ENCODE measurements at places on chromosomes 2 and 18.

DNA sequence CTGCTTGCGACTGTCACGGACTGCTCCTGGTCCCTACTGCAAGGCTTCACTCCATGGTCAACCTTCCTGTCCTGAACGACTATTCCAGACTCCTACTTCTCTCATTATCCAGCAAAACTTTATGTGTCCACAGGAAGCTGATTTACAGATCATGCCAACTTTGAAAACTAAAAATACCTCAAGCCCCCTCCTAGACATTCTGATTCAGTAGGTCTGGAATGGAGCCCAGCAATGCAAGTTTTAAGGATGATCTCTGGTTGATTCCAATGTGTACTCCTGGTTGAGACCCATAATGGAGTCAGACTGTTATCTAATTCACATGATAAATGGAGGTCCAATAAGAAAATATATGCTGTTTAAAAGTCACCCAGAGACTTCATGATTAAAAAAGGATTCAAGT is 13.1 kb upstream of the LRATD1 start:
- DNase-seq: no peak

DNA sequence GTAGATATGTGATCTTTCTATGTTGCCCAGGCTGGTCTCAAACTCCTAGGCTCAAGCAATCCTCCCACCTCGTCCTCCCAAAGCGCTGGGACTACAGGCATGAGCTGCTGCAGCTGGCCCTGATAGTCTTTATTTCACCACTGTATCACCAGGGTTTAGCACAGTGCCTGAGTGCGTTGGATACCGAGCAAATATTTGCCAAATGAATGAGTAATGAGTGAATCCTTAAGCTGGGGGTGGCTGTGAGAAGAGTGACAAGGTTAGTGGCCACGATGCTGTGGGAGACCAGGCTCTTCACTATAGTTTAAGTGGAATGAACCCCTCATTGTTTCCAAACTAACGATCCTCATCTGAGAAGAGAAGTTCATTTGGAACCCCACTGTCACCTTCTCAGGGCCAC is 60.8 kb upstream of the FAM136A start:
- DNase-seq: no peak

DNA sequence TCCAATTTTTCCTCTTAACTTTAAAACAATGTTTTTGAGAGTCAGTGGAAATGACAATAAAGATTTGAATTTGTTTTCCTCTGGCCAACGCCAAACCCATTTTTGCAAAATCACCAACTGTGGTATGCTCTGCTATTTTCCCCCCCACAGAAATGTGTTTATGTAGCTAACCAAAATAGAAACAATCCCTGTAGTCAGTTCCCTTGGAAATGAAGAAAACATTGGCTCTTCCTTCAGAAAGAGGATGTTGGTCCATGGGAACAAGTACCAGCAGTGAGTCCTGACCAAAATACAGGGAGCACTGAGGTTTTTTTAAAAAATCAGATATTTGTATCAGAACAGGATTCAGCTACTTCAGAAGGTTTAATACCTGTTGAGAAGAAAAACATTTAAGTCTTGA is 65.3 kb downstream of the SLC40A1 start:
- DNase-seq: no peak

- DNase-seq: no peak
These were observed 14.8 kb downstream of the SP110 start for GRCh38 chr2:230205034-230205433.

DNA sequence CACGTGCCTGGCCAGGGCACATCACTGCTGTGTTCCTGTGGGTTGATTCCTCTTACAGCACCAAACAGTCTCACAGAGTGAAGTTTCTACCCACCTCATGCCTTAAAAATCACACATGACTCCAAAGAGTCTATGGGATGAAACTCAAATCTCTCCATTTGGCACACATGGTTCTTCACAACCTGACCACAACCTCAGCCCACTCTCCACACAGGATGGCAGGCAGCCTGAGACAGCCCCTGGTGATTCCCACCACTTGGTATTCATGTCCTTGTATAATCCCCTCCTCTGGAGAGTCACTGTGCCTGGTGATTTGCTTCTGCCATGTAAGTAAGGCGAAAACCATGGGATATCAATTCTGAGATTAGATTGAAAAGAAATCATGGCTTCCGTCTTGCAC is 46.2 kb downstream of the LBH start:
- DNase-seq: no peak

DNA sequence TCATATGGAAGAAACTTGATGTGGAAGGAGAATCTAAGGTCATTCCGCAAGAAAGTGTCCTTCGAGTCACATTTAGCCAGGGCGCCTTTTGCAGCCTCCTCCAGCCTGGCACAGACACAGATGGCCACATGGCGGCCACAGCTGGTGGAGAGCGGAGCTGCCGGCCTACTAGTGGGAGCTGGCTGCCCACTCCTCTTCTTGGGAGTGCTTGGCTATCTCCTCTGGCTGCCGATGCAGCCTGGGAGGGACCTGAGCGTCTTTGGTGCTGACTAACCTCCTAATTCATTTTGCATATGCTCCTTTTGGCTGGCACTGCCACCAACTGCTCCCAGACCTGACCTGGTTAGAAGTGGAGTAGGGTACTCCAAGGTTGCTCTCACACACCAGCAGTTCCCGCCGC is 199.3 kb upstream of the MYT1L start:
- DNase-seq: no peak

DNA sequence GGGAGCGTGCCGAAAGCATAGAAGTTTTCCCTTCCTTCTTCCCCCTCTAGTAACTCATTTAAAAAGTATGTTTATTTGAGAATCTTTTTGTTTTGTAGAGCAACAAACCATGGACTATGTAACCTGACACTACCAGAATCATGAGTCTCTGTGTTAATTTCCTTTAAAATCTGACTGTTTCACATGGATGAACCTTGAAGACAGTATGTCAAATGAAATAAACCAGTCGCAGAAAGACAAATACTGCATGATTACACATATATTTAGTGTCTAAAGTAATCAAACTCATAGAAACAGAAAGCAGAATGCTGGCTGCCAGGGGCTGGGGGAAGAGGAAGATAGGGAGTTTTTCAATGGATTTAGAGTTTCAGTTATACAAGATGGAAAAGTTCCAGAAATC is 32.3 kb downstream of the PTPN2 start:
- no peak for DNase-seq

DNA sequence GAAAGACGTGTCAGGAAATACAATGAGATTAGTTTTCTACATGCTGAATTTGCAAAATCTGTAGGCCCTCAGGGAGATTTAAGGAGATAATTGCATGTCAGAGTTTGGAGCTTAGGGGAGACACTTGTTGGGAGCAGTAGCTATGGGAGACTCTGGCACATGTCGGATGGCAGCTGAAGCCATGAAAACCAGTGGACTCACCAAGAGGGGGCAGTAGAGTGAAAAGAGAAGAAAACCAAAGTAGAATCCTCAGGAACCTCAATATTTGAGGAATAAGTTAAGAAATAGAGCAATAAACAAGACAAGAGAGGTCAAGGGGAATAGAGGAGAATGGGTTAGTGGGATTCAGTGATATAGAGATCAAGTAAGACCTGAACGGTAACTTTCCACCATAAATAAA is 24.8 kb downstream of the RUFY4 start:
- DNase-seq: no peak

DNA sequence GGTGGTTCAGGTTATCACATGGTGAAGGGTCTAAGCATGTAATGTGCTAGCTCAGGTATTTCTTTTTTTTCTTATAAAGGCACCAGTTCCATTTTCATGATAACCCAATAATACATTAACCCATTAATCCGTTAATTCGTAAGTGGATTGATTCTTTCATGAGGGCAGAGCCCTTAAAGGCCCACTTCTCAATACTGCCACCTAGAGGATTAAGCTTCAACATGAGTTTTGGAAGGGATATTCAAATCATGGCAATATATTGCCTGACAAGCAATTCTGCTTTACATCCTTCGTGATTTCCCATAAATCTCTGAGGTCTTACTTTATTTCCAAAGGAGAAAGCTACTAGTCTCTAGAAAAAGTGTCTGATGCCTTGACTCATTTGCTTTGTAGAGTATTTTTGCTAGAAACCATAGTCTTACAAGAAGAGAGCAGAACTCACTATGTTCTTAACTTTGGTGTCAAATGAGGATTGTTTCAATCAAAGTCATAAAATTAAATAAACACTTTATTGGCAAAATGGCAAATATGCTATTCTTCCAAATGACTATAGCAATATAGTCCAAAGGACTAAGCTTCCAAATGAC is 271.3 kb downstream of the KCNS3 start:
- DNase-seq: peak; percentile 56

DNA sequence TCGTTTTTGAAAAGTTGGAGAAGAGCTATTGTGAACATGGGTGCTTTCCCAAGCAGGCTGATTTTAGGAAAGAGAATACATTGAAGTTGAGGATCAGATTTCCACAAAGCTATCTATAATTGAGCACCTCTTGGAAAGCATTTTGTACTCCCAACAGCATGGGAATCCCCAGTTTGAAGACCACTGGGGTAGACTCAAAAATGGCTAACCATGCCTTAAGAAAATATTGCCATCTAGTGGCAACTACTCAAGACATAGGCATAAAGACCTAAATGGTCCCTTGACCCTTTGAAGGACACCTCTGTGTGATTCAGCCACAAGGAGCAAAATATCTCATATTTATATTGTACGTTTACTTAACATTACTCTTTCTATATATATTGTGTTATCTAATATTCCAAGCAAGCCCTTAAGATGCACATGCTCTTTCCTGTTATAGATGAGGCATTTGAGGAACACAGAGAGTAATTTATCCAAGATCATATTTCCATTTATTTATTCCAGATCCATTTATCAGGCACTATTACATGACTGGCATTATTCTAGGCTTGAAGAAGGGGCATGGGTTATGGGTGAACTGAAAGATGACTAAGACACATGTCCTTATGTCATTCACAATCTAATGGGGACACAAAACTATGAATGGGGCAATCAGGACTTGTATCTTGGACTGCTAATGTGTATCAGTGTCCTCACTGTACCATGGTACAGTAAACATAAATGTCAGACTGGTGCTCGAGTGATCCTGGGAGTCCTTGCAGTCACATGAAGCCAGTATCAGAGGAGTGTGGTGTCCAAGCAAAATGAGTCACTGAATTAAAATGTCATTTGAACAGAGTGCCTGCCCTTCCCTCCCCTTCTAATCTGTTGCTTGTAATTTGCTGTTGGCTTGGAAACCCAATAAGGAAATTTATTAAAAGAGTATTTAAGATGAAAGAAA is 121.0 kb upstream of the XPO1 start:
- DNase-seq: peak; percentile 63

DNA sequence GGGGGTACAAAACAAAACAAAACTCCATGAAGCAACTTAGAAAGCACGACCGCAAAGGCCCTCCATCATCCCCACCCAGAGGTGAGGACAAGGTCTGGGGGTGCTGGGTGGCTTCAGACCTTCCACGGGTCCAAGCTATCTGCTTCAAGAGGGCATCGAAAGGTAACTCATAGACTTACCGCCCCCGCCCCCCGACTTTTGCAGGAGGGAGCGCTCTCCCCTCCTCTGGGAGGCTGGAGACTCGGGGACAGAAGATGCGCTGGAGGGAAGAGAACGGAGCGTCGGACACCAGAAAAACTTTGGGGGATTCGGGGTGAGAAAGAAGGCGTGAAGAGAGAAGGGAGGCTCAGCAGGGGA is 300 bp upstream of the STON1 start:
- no peak for DNase-seq

DNA sequence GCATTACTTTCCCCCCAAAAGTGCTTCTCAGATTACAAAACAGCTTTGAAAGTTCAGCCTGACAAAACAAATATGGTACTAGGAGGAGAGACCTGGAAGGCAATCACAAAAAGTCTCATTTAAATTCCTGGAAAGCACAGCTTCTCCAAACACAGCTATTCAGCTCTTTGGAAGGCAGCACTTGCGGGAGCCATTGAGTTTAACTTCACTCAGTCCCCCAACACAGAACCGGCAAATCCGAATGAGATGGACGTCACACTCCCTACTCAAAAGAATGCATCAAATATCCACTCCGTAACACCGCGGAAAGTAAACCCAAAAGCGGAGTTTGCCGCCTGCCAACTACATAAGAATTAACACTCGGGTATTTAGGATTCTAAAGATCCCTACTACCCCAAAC is 638 bp downstream of the ST6GAL2 start:
- DNase-seq: no peak

- DNase-seq: no peak
These were observed 845 bp upstream of the MYCN start for GRCh38 chr2:15939556-15939853.

DNA sequence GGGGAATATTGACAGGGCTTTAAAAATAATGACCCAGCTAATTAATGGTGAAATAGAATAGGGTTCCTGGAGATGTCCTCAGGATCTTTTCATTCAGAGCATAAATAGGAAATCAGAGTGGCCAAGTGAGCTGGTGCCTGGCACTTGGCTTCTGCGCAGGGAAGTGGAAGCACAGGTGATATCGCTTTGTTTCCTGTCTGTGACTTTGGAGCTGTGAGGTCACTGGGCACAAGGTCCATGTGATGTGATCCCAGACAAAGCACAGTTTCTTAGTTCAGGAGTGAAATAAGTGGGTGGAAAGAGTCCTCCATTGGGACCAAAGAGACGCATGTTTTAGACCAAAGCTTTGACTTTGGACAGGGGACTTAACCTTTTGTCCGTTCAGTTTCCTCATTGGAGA is 338.3 kb downstream of the CYRIA start:
- DNase-seq: no peak

DNA sequence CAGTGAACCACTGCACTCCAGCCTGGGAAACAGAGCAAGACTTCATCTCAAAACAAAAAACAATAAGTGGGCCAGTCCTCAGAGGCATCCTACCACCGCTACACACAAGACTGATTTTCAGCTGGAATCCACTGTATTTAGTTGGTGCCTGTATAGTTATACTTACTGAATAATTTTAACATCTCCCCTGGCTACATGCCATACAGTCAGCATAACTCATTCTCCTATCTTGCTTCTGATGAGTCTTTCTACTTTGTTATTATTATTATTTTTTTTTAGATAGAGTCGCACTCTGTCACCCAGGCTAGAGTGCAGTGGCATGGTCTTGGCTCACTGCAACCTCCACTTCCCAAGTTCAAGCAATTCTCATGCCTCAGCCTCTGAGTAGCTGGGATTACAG is 19.9 kb upstream of the CAB39 start:
- no peak for DNase-seq

- no peak for DNase-seq
These were observed 23.6 kb downstream of the SETBP1 start for GRCh38 chr18:44704135-44704789.

DNA sequence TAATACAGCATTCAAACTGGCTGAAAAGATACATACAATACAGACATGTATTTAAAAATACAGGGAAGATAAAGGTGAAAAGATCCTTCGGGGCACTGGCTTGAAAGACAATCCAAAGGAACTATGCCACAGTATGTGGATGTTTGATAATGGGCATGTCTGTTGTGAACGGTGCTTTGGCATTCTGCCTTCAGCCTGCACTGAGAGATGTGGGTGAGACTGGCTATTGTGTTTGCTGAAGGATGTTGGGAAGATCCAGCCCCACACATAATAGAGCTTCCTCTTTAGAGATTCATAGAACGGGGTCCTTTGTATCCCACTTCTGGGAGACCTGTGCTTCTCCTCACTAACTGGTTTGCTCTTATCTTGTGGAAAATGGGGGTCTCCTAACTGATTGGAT is 65.1 kb upstream of the CXCR4 start:
- no peak for DNase-seq

Data from LoVo (cell line).